Stimulated activated CD4-positive, alpha-beta T cell treated with anti-CD3 and anti-CD28 coated beads, Interleukin-1b, Interleukin-23, amount 100 ng/mL, for 4 hours (primary cell): ENCODE measurements at places on chromosomes 5 and 9.

DNA sequence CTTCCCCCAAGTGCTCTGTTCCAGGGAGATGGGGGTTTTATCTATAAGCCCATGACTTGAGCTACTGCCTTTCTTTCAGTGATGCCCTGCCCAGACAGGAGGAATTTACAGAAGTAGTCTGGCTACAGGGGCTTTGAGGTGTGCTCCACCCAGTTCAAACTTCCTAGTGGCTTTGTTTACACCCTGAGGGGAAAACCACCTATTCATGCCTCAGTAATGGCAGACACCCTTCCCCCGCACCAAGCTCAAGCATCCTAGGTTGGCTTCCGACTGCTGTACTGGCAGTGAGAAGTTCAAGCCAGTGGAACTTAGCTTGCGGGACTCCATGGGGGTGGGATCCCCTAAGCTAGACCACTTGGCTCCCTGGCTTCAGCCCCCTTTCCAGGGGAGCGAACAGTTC lies 154.6 kb downstream of the IZUMO3 start:
- DNase-seq = no peak

DNA sequence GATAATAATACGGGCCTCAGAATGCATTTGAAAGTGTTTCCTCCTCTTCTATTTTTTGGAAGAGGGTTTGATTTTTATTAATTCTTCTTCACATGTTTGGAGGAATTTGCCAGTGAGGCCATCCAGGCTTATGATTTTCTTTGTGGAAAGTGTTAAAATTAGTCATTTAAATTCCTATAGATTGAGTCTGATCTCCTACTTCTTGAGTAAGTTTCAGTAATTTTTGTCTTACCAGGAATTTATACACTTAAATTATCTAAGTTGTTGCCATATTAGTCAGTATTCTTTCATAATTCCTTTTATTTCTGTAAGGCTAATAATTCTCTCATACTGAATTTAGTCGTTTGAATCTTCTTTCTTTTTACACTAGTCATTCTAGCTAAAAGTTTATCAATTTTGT lies 25.2 kb upstream of the HAPLN1 start:
- DNase-seq = no peak

DNA sequence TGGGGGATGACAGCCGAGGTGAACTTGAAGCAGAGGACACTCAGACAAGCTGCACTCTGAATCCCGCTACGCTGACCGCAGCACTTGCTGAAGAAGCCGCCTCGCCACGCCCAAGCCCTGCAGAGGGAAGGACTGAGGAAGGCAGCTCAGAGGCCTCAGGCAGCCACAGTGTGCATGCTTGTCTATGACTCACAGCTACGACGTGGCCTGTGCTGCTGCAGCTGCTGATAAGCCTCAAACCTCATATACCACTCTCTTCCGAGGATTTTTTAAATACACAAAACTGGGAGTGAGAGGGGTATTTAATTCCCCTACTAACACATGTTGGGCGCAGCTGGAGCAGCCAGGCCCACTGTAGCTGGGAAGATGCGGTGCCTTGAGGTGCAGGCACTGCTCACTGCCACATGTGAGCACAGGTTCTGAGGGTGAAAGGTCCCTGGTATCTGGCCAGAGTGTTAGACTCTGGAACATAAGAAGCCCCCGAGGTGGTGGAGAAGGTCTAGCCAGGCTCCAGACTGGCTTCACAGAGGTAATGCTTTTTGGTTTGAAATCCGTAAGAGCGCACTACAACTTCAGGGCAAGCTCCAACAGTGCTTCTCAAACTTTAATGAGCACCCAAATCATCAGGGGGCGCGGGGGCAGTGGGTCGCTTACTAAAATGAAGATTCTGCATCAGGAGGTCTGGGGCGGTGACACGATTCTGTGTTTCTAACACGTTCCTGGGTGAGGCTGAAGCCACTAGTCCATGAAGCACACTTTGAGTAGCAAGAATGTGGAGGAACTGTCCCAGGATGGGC lies 196.8 kb downstream of the AUH start:
- peak; percentile 33 for DNase-seq

- no peak for DNase-seq
Measured at GRCh38 chr5:172603251-172603806, 37.7 kb upstream of the NEURL1B start.

- no peak for DNase-seq
Measured at GRCh38 chr5:38831909-38832308, 13.9 kb upstream of the OSMR start.

DNA sequence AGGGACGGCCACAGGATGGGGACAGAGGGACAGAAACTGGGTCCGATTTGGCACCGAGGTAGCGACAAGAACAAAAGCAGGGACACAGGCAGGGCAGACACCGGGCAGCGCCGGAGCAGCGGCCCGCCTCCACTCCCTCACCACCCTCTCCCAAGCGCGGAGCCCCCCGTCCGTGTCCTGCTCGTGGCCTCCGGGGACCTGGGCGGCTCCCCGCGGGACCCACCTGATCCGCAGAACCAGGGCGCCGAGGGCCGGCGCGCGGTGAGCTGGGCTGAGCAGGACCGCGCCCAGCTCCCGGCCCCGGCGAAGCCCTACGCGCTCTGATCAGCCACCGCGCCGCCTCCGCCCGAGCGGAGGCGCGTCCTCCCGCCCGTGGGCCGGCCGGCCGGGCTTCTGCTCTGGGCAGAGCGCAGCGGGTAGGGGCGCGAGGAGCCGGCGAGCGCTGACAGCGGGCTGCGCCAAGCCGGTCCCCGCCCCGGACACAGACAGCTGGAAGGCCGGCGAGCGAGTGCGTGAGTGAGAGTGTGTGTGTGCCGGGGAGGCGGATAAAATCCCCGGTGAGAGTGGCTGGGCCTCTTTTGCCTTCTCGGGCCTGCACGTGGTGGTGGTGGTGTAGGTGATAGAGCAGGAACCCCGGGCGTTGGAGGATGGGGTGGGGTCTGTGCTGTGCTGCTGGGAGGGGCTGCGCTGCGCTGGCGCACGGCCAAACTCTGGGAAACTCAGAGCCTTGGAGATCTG lies at the start of gene GGTA1:
TSS of gene GGTA1 (minus strand) at position 418 of the 738 bp plus-strand sequence. CDS start 31,922 bp downstream, outside the sequence.
- no peak for DNase-seq

GRCh38 chr9:78462611-78463010 lies 165.7 kb downstream of the PSAT1 start:
- no peak for DNase-seq

GRCh38 chr5:81787474-81788242 lies 36.8 kb upstream of the SSBP2 start:
- no peak for DNase-seq

GRCh38 chr5:6404129-6404528 lies 25.8 kb upstream of the MED10 start:
- no peak for DNase-seq

DNA sequence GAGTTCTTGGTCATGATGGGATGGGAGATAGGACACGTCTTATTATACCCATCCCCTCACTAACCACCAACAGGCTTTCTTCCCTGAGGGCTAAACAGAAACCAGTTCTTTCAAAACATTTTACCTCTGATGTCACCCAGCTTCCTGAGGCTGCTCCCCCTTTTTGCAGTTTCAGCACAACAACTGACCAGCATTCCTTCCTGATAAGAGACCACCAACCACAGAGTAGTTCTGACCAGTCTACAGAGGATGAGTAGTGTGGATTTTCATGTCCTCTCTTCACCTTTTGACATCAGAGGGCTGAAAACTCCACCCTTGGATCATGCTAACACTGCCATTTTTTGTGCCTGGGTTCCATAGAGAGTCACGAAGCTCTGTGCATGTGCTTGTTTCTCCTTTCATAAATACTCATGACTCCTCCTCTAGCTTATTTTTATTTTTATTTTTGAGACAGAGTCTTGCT lies 82.6 kb downstream of the OSTF1 start:
- DNase-seq = no peak

DNA sequence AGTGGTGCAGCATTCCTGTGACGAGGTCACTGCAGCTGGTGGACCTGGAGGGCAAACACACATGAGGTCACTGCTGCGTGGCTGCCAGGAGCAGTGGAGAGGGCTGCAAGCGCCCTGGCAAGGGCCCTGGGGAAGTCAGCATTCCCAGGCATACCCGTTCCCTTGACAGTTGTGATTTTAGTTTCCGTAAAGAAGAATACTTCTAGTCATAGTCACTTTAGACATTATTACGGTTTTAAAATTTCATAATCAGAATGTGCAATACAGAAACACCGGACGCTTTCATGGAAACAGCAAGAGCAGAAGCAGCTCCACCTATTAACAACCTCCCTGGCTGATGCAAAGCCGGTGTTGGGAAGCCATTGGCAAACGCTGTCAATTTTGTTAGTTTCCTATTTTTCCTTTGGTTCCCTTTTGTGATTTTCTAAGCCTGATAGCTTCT lies 129.8 kb downstream of the GADD45G start:
- DNase-seq = no peak

DNA sequence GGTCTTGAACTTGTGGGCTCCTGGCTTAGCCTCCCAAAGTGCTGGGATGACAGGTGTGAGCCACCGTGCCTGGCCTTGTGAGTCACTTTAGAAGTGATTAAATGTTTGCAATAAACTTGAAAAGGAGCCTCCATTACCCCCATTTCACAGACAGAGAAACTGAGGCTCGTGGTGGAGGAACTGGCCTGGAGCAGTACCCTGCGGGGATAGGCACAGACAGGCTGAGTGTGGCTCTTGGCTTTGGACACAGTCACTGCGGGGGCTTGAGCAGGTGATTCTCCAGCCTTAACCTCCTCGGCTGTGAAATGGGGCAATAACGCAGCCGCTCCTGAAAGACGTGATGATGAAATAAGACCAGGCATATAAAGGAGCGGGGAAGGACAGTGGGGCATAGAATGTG lies 40.9 kb upstream of the IER5L start:
- DNase-seq = no peak

- DNase-seq = no peak
Measured at GRCh38 chr5:82295959-82296531, 17.9 kb upstream of the RPS23 start.

DNA sequence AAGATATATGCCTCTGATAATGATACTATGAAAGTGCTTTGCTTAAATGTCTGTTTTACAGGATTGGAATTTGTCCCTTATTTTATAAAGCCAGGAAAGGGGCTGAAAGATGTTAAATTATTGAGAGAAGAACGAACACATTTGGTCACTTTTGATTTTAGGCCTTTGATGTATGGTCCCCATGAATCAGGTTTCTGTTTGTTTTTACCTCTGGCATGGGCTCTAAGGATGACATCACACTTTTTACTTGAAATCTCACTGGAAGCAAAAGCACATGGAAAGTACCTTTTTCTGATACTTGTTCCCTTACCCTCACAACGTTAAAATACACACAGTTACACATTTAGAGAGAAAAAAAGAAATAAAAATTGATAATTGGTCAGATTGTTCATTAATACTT lies 6.9 kb downstream of the OTULIN start:
- DNase-seq = no peak

DNA sequence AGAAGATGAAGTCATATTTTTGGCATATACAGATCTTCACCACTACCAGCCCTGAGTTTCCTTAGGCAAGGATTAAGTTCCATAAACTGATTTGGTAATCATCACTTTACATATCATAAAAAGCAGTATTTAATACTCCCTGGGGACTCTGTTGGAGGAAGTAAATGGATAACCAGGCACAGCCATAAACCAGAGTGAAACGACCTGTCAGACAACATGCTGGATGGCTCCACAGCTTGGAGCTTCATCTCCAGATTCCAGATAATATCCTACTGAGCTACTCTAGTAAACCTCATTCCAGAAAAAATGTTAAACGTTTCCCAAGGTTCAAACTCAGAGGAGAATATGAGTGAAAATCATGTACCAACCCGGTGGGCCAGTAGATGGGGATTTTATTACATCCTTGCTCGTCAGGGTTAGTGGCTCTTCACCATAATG lies 109.2 kb downstream of the BASP1 start:
- DNase-seq = no peak

- no peak for DNase-seq
Measured at GRCh38 chr5:136042665-136043121, 13.9 kb downstream of the TGFBI start.

- no peak for DNase-seq
Measured at GRCh38 chr9:124513376-124513994, 6.3 kb upstream of the NR5A1 start.

- no peak for DNase-seq
Measured at GRCh38 chr5:14302330-14302729, 159.2 kb downstream of the TRIO start.

DNA sequence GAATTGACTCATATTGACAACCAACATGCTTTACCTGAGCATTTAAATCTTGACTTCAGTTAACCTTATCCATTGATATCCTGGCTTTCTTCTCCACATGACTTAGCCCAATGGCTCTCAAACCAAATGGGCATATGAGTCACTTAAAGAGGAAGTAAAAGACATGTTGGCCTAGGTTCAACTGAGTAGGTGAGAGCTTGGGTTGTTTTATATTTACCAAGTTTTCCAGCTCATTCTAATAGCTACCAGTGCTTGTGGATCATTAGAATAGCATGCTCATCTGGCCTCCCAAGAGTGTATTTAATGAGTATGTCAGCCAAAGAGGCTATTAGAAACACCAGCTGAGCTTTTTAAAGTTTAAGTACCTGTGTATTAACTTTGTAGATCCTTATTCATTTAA lies 1049.0 kb downstream of the PTPRD start:
- no peak for DNase-seq

DNA sequence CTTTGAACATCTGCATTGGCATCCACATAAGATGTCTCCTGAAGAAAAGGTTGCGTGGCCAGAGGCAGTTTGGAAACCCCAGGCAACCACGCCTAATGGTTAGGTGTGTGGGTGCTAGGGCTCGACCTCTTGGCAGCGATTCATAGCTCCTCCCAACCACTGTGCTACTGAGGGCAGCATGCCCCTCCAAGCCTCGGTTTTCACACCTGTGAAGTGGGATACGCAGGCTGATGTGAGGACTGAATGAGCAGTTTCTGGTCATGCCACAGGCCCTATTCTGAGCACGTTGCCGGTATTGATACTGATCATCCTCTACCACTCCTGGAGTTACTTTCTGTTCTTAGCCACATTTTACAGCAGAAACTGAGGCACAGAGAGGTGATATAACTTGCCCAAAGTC lies 19.1 kb downstream of the NDST1 start:
- no peak for DNase-seq

GRCh38 chr9:95512709-95513095 lies 4.1 kb downstream of the PTCH1 start:
- no peak for DNase-seq

DNA sequence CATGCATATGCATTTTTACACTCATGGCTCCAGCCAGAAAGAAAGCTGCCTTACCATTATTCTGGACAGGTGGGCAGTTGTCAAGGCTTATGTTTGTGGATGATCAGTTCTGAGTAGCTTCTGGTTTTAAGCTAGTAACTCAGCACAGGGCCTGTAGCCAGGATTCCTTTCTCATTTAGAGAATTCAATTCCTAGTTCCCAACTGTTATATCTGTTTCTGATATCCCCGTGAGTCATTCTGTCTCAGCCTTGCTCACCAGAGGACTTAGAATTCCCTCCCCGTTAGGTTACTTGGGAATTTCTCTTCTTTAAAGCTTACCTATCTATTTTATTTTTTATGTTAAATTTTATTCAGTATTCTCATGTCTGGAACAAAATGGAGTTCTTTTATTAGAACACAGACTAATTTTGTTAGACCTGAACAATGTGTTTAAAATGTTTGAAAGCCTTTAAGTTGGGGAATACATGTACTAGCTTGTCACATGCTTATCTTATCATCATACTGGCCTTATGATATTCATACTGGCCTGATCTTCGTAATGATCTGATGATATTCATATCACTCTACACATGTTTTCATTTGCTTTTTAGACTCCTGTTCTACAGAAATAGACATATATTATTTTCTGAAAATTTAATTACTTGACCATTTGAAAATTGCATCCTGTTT lies 47.1 kb downstream of the CAST start:
- DNase-seq = no peak
